PC-3 (cell line): ENCODE measurements at places on chromosomes 3 and 15.

- no peaks in the 10 kb centered on the region for H3K27me3 ChIP-seq
- peak; percentile 89 for DNase-seq
- no peak overlapping the region for H3K27ac ChIP-seq
- no peak overlapping the region for H3K4me3 ChIP-seq
- no peaks in the 10 kb centered on the region for H3K36me3 ChIP-seq
Observed at GRCh38 chr3:53134631-53135232, 4.5 kb upstream of the RFT1 start.

DNA sequence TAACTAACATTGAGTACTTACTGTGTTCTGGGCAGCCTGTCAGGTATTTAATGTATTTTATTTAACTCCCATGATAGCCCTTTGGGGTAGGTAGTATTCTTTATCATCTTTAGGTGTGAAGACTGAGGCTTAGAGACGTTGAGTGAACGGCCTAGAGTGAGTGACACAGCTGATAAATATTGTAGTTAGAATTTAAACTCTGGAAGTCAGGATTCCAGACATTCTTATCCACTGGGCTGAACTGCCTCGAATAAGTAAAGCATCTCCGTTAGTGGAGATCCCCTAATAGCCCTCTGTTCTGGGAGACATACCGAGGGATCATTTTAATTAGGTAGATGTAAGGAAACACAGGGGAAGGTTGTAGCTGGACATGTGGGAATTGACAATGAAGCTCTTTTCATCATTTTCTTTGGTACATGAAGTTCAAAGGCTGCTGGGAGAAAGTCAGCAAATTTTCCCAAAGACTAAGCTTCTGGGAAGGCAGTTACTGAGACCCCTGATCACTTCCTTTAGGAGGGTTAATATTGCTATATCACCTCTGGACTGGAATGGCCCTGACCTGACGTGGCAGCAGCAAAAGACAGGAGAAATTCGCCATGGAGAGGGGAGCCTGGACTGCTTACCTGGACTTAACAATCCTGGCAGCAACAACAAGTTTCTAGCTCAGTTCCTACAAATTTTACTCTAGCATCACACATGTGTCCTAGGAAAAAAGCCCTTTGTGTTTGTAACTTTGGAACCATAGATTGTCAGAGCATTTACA, 11.7 kb upstream of the PDCD6IP start:
- H3K27ac ChIP-seq = no peak overlapping the region
- peak overlapping the region; percentile 39; the same call in 1 of the 2 replicates for H3K4me3 ChIP-seq
- no peaks in the 10 kb centered on the region for H3K36me3 ChIP-seq
- no peak for DNase-seq
- peaks cover 23% of the 10 kb centered on the region for H3K4me1 ChIP-seq

GRCh38 chr3:124639406-124640237, 90.6 kb upstream of the UMPS start:
- H3K4me3 ChIP-seq = no peak overlapping the region
- H3K4me1 ChIP-seq = no peaks in the 10 kb centered on the region
- DNase-seq = no peak
- H3K36me3 ChIP-seq = no peaks in the 10 kb centered on the region
- H3K27ac ChIP-seq = no peak overlapping the region
- no peaks in the 10 kb centered on the region for H3K27me3 ChIP-seq

DNA sequence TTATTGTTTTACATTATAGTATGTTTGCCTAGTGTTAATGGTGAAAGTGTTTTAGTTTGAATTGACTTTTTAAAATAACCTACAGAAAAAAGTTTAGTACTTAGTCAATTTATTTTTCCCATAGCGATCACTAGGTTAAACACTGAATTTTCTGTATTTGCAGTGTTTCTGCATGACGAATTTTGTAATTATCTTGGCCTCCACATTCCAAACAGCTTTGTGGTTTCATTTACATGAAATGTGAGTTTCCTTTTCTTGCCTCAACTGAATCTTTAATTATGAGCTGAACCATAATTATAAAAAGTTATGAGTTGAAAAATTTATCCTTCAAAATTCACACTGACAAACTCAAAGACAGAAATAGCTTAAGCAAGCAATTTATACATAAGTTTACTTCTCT, 235.5 kb downstream of the CTNNB1 start:
- no peaks in the 10 kb centered on the region for H3K36me3 ChIP-seq
- no peaks in the 10 kb centered on the region for H3K4me1 ChIP-seq
- no peak for DNase-seq
- no peak overlapping the region for H3K27ac ChIP-seq
- H3K27me3 ChIP-seq = no peaks in the 10 kb centered on the region

- no peaks in the 10 kb centered on the region for H3K4me1 ChIP-seq
- H3K36me3 ChIP-seq = no peaks in the 10 kb centered on the region
Observed at GRCh38 chr15:58684036-58684710, 65.3 kb downstream of the ADAM10 start.

GRCh38 chr15:61367953-61368352, 138.9 kb upstream of the RORA start:
- no peak for DNase-seq
- no peaks in the 10 kb centered on the region for H3K4me1 ChIP-seq
- no peak overlapping the region for H3K27ac ChIP-seq
- no peaks in the 10 kb centered on the region for H3K27me3 ChIP-seq

DNA sequence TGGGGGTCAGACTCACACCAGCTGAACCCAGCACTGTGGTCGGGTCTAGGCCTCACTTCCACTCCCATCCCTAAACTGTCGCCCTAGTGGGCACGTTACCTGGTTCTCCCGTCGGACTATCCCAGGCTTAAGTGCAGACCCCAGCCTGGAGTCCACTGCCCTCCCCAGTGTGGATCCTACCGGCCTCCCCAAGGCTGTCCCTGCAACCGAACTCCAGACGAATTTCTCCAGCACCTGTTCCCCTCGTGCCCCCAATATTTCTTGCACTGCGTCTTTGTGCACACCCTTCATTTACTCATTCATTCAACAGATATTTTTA, 26.5 kb downstream of the SLC41A3 start:
- no peak overlapping the region for H3K27ac ChIP-seq
- no peaks in the 10 kb centered on the region for H3K27me3 ChIP-seq
- no peak for DNase-seq
- no peaks in the 10 kb centered on the region for H3K36me3 ChIP-seq
- no peak overlapping the region for H3K4me3 ChIP-seq

- H3K4me1 ChIP-seq = no peaks in the 10 kb centered on the region
- H3K36me3 ChIP-seq = no peaks in the 10 kb centered on the region
- H3K4me3 ChIP-seq = no peak overlapping the region
- no peak for DNase-seq
- peaks cover 33% of the 10 kb centered on the region for H3K27me3 ChIP-seq
Observed at GRCh38 chr3:115683773-115684172, 60.5 kb downstream of the GAP43 start.

DNA sequence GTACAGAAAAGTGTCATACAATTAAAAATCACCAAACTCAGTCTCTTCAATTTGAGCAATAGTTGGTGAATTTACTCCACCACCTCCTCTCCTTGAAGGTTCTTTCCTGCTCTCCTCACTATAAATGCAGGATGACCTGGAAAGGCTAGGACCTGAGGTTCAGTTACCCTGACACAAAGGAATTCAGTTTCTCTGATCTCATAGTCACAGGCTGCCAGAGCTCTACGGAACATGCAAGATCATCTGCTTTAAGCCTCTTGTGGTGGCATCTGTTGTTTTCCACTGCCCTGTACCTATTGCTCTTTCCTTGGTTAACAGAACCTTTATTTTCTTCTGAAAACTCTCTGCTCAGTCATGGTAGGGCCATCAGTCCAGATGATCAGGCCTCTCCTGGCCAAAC, 4.9 kb upstream of the TP63 start:
- DNase-seq = no peak
- H3K4me1 ChIP-seq = peaks cover 25% of the 10 kb centered on the region
- no peak overlapping the region for H3K27ac ChIP-seq
- H3K4me3 ChIP-seq = no peak overlapping the region

- H3K4me3 ChIP-seq = no peak overlapping the region
- H3K27me3 ChIP-seq = no peaks in the 10 kb centered on the region
- DNase-seq = peak; percentile 71
- H3K4me1 ChIP-seq = peaks cover 6% of the 10 kb centered on the region; the same call in 1 of the 2 replicates
- H3K36me3 ChIP-seq = no peaks in the 10 kb centered on the region
- H3K27ac ChIP-seq = peak overlapping the region; percentile 24
Observed at GRCh38 chr3:47485812-47486211, 10.1 kb upstream of the SCAP start.

DNA sequence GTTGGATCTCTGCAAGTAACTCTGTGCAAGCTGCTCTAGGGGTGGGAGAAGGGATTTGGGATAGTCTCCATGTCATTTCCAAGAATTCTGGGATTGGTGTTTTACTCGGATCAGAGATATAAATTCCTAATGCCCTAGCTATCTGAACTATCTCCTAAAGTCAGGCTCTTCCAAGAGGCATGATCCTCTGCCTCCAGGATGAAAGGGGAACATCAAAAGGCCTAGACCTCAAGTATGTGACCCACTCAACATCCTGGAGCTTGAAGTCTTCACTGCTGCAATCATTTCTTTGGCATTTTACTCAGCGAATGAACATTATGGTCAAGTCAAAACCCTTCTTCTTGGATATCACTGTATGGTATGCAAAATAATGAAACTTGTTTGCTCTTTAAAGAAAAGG, 104.5 kb downstream of the CEMIP start:
- no peak overlapping the region for H3K4me3 ChIP-seq
- H3K27ac ChIP-seq = no peak overlapping the region
- H3K27me3 ChIP-seq = no peaks in the 10 kb centered on the region
- no peak for DNase-seq
- peaks cover 12% of the 10 kb centered on the region for H3K4me1 ChIP-seq

DNA sequence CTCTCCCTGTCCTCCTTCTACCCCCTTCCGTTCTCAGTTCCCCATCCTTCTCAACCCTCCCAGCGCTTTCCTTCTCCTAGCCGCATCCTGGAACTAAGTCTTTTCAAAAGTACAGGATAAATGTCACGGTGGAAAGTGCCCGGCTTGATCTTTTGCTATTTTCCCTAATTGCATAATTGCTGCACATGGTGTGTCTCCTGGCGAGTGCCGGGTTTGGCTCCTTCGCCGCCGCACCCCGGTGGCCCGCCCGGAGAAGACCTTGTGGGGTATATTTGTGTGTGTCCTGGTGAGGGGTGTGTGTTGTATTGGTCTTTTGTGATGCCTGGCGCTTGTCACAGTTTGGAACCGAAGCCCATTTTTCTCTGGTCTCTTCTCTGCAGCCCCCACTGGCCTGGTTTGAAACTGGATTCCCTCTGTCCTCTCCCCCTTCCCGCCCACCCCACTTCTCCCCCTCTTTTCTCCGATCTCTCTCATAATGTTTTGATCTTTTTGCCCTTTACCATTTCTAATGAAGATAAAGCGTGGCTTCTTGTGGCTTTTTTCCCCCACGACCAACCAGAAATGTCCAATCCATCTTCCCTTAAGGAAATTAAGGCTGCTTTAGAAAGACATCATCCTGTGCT, 692 bp downstream of the UBE2E2 start:
- H3K36me3 ChIP-seq = peaks cover 3% of the 10 kb centered on the region
- H3K4me1 ChIP-seq = peaks cover 12% of the 10 kb centered on the region
- peak overlapping the region; percentile 100 for H3K4me3 ChIP-seq
- H3K27me3 ChIP-seq = no peaks in the 10 kb centered on the region
- H3K27ac ChIP-seq = no peak overlapping the region
- DNase-seq = peak; percentile 29

- DNase-seq = no peak
- no peaks in the 10 kb centered on the region for H3K36me3 ChIP-seq
- H3K4me1 ChIP-seq = peaks cover 19% of the 10 kb centered on the region
Observed at GRCh38 chr15:44010089-44010488, 183.3 kb downstream of the WDR76 start.

GRCh38 chr15:77804210-77804609, 171.5 kb upstream of the LINGO1 start:
- no peak for DNase-seq
- H3K4me3 ChIP-seq = no peak overlapping the region
- H3K27ac ChIP-seq = no peak overlapping the region
- H3K27me3 ChIP-seq = peaks cover 7% of the 10 kb centered on the region; the same call in 1 of the 2 replicates
- no peaks in the 10 kb centered on the region for H3K4me1 ChIP-seq

- H3K27ac ChIP-seq = no peak overlapping the region
- no peak for DNase-seq
- no peaks in the 10 kb centered on the region for H3K27me3 ChIP-seq
- H3K4me3 ChIP-seq = no peak overlapping the region
Observed at GRCh38 chr15:92780843-92781242, 119.3 kb upstream of the CHD2 start.

GRCh38 chr15:91047545-91048199, 25.3 kb upstream of the VPS33B start:
- peak; percentile 60 for DNase-seq
- H3K4me1 ChIP-seq = 0 out of 2 replicates have a peak, but pooled peaks cover 4% of the 10 kb centered on the region
- no peak overlapping the region for H3K27ac ChIP-seq
- H3K27me3 ChIP-seq = peaks cover 11% of the 10 kb centered on the region
- H3K4me3 ChIP-seq = no peak overlapping the region
- no peaks in the 10 kb centered on the region for H3K36me3 ChIP-seq

GRCh38 chr3:178043084-178043483, 493.2 kb upstream of the KCNMB2 start:
- H3K4me1 ChIP-seq = no peaks in the 10 kb centered on the region
- H3K4me3 ChIP-seq = no peak overlapping the region
- H3K27me3 ChIP-seq = no peaks in the 10 kb centered on the region
- no peaks in the 10 kb centered on the region for H3K36me3 ChIP-seq

DNA sequence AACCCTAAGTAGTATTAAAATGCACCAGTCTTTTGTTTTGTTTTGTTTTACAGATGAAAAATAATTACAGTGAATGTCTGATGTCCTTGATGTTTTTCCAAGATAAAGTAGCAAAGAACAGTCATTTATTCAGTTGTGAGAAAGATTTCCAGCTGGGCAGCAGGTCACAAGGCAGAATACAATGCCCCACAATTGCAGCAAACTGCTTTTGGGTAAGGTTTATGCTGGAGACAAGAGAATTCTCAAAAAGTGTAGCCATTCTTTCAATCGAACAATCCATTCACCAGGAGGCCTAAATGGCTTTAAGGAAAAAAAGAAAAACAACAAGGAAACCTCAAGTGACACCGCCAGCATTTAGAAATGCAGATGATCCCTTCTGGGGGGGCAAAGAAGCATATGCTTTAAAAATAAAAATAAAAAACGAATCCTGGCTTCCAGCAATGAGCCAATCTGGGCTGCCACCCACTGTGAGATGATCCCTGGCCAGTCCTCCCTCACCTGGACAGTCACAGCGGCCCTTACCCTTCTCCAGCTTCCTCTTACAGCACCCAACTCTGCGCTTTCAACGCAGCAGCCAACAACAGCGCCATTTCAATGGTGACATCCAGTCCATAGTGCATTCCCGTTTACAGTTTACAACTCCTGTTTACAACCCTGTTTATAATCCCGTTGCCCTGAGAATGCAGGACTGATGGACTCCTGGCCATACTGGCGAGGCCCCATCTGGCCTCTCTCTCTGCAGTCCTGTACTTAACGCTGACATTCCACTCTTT, 25.7 kb upstream of the WNT5A start:
- peak overlapping the region; percentile 47 for H3K4me3 ChIP-seq
- no peak for DNase-seq
- H3K27ac ChIP-seq = peak overlapping the region; percentile 61
- peaks cover 25% of the 10 kb centered on the region for H3K4me1 ChIP-seq
- H3K36me3 ChIP-seq = no peaks in the 10 kb centered on the region
- no peaks in the 10 kb centered on the region for H3K27me3 ChIP-seq

- no peaks in the 10 kb centered on the region for H3K36me3 ChIP-seq
- H3K27ac ChIP-seq = peak overlapping the region; percentile 57
- no peak overlapping the region; the same call in 1 of the 2 replicates for H3K4me3 ChIP-seq
- DNase-seq = peak; percentile 92
Observed at GRCh38 chr3:157248590-157249422, 88.9 kb upstream of the CCNL1 start.

GRCh38 chr15:69668039-69668705, 215.6 kb downstream of the RPLP1 start:
- DNase-seq = no peak
- no peak overlapping the region for H3K4me3 ChIP-seq
- H3K27me3 ChIP-seq = peaks cover 4% of the 10 kb centered on the region; the same call in 1 of the 2 replicates
- H3K27ac ChIP-seq = no peak overlapping the region
- H3K36me3 ChIP-seq = no peaks in the 10 kb centered on the region
- H3K4me1 ChIP-seq = no peaks in the 10 kb centered on the region
